ENCODE measurements at places on chromosomes 4 and X.

DNA sequence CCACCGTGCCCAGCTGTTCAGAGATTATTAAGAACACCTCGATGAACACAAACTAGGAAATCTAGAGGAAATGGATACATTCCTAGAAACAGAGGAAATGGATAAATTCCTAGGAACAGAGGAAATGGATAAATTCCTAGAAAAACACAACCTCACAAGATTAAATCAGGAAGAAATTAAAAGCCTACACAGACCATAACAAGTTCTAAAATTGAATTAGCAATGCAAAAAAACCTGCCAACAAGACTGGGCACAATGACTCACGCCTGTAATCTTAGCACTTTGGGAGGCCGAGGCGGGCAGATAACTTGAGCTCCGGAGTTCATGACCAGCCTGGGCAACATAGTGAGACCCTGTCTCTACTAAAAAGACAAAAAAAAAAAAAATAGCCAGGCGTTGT lies 13.1 kb upstream of the IDS start:
- no peak for DNase-seq

DNA sequence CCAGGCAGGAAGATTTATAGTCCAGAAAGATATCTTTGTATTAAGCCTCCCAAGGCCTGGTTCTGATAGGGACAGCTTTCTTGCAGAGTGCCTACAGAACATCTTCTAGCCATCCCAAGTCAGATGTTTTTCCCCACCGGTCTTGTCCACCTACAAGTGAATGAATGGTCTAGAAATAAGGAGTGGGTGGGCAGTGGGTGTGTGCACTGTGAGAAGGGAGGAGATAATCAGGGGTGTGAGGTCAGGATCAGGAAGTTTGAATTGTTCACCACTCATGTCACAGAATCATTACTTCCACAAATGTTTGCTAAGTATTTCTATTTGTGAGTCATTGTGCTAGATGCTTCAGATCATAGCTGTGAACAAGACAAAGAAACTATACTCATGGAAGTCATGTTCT lies 332.6 kb downstream of the NKX6-1 start:
- DNase-seq = no peak

- DNase-seq = no peak
Measured at GRCh38 chr4:104128031-104128849, 366.5 kb downstream of the CXXC4 start.

DNA sequence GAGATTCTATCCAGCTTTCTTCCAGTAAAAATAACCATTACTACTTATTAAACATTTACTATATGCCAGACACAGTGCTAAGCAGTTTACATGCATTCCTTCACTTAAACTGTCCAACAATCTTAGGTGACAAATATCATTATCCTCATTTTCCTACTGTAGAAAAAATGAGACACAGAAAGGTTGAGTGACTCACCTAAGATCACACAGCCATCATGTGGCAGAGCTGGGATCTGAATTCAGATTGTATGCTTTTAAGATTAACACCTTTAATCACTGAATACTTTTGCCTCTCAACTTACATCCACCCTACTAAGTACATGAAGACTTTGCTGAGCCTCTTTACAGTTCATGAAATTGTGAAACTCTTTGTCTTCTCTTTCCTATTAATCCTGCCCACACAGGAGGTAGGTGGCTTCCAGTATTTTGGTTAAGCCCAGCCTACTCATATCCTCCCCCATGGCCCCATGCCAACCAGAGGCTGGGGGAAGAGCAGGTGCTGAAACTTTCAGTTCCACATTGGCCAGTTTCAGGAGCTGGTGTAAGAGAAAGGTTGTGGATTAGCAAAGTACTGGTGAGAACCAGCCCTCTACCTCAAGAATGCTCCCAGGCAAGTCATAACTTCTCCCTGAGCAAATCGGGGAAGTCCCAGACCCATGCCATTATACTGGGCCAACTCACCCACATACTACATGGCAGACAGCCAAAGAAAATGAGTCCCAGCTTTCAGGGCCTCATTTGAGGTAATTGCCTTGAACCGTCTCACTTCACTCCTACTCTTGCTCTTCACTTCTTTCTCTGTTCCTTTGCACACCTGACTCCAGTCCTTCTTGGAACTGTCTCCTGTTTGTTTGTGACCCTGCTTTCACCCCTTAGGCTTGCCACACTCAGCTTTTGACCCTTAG lies 211.1 kb downstream of the GUCY2F start:
- no peak for DNase-seq

GRCh38 chrX:41442824-41443550 lies 4.2 kb upstream of the NYX start:
- no peak for DNase-seq

DNA sequence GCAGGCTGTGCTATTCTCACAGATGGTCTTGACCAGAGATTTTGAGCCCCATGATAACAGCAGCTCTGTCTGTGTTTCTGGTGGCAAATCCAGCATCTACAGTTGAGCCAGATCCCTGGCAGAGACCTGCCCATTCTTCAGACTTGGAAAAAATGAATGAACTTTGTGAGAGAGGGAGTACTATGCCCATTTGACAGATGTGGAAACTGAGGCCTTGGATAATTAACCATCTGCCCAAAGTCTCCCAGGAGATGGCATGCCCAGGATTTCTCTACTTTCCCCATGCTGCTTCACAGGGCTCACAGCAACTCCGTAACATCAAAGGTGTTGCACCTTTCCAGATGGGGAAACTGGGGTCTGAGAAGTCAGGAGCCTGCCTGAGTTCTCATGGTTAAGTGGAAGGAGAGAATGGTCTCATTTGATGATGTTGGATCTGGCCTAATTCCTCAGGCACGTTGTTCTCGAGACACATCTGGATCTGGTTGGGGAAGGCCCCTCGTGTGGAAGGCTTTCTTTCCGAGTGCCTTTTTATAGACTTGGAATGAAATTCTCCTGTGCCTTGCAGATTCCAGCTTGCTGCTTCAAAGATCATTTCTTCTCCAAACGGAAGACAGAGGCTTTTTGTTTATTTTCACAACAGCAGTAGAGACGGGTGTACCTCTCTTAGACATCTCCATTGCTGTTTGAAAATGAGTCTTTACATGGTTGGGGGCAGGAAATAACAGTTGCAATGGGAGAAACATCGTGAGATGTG lies 73.3 kb upstream of the STX18 start:
- no peak for DNase-seq

GRCh38 chr4:95263391-95263790 lies 285.4 kb downstream of the UNC5C start:
- no peak for DNase-seq

- DNase-seq = no peak
Measured at GRCh38 chrX:118396113-118396512, 50.2 kb downstream of the WDR44 start.

GRCh38 chr4:152678841-152679240 lies 956 bp downstream of the TMEM154 start:
- DNase-seq = no peak

DNA sequence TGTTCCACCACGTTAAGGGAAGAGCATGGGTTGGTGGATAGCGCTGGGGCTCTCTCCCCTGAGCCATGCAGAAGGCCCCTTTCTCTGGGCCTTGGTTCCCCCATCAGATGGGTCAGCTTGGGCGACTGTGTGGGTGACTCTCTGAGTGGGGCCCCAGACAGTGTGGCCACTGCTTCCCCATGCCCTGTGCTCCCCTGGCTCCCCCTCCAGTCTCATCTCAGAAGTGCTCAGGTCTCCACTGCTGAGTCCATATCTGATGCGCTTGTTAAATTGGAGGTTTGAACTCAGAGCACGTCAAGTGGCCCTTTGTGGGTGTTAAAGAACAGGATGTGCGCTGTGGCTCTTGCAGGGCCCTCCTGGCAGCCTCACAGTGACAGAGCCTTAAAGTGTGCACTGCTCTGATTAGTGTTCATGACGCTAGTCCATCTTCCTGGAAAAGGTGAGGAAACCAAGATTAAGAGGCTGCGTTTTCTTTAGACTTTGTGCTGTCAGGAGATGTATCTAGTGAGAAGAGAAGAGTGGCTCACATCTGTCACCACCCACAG lies 59.8 kb downstream of the NELFA start:
- no peak for DNase-seq

DNA sequence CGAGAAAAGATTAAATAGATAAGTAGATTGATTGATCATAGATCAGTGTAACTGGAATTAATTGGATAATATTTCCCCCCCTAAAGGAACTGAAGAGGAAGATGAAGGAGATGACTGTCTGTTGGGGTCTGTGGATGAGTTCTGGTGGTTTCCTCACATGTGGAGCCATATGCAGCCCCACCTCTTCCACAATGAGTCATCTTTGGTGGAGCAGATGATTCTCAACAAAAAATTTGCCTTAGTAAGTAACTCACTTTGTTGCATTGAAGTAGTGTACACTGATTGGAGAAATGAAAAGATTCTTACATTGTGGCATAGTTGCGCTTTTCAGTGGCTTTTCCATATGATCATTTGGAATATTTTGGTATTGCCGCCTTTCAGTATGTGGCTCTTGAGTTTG lies 80.4 kb downstream of the NDST3 start:
- DNase-seq = no peak

DNA sequence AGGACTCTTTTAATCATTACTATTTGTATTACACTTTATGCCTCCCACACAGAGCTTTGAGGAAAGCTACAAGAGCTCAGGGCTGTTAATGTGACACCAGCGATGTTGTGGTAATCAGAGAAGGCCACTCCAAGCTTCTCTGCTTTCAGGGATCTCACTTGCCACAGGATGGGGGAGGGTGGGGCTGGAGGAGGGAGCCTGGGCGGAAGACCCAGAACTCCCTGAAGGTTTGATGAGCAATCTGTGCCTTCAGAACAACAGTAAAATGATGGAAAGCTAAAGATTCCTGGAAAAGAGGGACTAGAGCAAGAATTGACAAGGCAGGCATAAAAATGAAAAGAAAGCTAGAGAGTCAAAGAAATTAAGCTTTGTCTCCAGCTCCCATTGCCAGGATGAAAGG lies 75.6 kb downstream of the MAML3 start:
- DNase-seq = no peak

GRCh38 chr4:8409264-8410065 lies 31.1 kb downstream of the ACOX3 start:
- peak; percentile 79 for DNase-seq

GRCh38 chr4:163111588-163111987 lies 55.1 kb downstream of the NAF1 start:
- no peak for DNase-seq

GRCh38 chrX:17860811-17861488 lies at the start of gene RAI2:
Gene RAI2 (minus strand): TSS chrX:17861298. CDS start chrX:17802010, 59,288 bp downstream.
- DNase-seq = no peak

DNA sequence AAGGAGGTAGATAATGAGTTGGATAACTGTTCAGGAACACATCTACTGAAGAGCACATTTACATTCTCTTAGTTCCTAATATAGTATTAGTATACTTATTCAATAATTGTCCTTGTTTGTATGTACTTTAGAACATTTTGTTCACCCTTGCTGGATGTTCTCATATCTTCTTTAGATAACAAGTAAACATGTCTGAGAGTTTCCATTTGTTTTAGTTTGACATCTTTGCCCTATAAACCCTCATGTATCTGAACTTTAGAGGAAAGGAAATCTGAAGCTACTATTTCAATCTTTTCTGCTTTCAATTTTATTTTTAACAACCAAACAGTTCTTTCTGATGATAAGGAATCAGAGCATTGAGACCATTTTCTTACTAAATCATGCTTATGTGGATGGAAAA lies 518.6 kb downstream of the RPA4 start:
- DNase-seq = no peak

DNA sequence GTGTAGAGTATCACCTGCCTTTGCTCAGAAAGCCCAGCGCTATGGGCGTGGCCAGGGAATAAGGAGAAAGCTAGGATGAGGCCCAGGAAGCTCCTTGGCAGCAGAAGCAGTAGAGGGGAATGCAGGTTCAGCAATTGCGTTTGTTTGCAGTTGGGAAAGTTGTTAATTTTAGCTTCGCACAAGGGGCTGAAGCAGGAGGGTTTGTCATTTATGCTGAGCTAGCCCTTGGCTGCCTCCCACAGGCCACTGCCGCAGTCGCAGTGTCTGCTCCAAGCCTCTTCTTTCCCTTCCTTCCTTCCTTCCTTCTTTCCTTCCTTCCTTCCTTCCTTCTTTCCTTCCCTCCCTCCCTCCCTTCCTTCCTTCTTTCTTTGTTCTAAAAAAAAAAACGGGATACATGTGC lies 21.5 kb downstream of the FRMPD3 start:
- no peak for DNase-seq

- DNase-seq = no peak
Measured at GRCh38 chrX:117397844-117398243, 718.8 kb downstream of the KLHL13 start.

DNA sequence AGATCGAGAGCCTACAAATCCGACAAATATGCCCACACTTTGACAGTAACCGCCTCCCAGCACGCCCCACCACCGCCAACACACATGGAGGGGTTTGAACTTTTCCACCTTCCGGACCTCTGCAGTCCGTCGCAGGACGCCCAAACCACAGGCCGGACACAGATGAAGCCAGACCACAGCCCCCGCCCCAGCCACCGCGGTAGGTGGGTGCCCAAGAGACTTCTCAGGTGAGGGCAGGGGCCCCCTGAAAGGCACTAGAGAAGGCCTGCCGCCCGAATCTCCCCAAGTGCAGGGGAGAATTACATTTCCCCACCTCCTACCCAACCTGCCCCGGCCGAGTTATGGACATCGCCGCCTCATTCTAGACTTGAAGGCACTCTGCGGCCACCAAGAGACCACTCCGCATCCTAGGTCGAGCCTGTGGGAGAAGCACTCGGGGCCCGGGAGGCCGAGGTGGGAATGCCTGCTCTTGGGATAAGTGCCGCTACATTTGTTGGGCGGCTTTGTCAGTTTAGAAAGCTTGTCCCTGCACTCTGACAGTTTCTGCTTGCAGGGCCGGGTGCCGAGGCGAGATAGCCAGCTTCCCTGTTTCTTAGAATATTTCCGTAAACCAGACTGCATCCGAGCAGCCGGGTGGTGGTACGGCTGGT lies 21.5 kb downstream of the HAND2 start:
- DNase-seq = no peak

- DNase-seq = no peak
Measured at GRCh38 chr4:117560329-117560728, 474.0 kb upstream of the NDST3 start.

DNA sequence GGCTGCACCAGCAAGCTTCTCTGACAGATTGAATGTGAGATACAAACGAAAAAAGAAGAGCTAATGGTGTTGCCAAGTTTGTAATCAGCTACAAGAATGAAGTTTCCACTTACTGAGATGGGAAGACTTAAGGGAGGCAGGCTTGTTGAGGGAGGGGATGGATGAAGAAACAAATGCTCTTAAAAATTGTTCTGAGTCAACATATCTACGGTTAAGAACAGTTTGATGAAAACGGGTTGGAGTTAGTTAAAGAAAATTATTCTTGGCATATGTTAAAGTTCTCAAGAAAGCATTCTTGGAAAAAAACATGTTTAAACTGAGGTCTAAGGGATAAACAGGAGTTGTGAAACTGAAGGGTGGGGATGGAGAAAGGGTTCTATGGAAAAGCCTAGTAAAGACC lies 816.3 kb upstream of the HS3ST1 start:
- no peak for DNase-seq

DNA sequence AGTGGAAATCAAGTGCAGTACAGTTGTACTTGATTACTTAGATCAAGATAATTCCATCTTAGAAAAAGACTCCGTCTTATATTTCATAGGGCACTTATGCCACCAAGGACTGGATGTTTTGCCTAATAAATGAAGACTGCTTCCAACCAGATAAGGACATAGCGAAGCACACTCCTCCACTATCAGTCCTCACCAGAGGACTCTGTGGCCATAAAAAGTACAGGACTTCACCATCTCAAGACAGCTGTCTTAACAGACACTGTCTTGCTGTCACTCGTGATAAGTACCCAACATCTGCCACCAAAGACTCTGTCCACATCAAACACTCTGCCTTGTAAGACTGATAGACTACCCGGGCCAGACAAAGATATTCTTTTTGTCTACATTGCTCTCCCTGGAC lies 352.0 kb downstream of the TRAM1L1 start:
- DNase-seq = no peak

- no peak for DNase-seq
Measured at GRCh38 chrX:108138814-108139702, 47.5 kb downstream of the ATG4A start.
